ENCODE measurements at places on chromosomes 13 and 19. TPM values are rescaled to one million over a fixed set of nuclear protein-coding genes. Genes with fewer than 3 reads are reported as not detected.

The SLAIN1 gene
- total RNA-seq: not detected

The ATP4B gene
- not detected for total RNA-seq

DNA sequence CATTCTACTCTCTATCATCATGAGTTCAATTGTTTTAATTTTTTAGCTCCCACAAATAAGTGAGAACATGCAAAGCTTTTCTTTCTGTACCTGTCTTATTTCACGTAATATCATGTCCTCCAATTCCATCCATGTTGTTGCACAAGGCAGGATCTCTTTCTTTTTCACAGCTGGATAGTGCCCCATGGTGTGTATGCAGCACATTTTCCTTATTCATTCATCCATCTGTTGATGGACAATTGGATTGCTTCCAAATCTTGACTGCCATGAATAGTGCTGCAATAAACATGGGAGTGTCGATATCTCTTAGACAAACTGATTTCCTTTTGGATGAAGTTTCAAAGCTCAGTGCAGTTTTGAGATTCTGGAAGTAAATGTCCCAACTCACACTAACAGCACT is 326.9 kb downstream of the FGF9 start:
- DNase-seq: no peak

GRCh38 chr19:54160182-54160811 is 776 bp upstream of the LENG1 start:
- DNase-seq: peak; percentile 35

- DNase-seq: peak; percentile 25
Measured at GRCh38 chr13:95355494-95355893, 54.2 kb upstream of the ABCC4 start.

The PSG11 gene
- not detected for total RNA-seq

- DNase-seq: no peak
Measured at GRCh38 chr13:82739881-82740280, 1142.4 kb downstream of the SLITRK1 start.

DNA sequence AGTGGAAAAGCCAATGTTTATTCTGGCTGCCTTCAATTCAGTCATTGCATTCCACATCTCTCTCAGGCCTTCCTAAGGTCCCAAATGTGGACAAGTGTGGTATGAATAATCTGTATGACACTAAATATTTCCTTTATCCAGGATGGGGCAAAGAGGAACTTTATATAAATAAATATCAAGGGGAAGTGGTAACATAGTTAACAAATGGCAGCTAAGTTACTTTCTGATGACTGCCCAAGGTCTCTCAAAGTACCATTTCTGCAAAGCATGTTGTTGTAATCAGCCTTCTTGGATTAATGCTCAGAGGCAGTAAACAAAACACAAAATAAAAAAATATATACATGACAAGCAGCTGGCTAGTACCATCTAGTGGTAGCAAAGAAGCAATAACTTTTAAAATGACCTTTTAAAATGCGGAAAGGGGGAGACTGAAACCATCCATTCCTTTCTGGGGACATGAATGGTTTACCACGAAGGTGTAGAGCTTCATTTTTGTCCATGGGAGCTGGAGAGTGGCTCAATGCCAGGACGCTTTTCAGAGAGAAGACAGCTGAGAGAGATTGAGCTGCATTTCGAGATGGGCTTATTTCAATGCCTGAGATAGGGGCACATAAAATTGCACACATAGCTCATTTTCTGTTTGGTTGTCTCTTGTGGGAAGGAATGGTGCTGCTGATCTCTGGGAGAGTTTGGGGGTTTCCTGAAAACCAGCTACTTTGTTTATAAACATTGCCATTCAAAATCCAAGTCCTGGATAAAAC is 259.2 kb downstream of the RFC3 start:
- DNase-seq: peak; percentile 16

DNA sequence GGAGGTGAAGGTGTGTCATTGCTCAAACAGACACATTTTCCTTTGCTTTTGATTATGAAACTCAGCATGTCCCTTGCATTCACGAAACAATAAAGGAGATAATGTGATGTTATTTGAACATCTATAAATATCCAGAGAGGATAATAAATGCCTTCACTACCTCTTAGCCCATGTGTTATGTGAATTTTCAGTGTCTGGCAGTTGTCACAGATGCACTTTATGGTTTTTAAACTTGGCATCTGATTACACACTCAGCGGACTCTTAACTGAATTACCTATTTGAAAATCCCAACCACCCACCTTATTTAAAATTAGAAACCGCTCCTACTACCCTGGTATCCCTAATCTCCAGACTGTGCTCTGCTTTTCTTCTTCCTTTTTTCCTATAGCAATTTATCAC is 254.2 kb downstream of the COG6 start:
- DNase-seq: no peak

The FUT3 gene
- 0.88 TPM for total RNA-seq

DNA sequence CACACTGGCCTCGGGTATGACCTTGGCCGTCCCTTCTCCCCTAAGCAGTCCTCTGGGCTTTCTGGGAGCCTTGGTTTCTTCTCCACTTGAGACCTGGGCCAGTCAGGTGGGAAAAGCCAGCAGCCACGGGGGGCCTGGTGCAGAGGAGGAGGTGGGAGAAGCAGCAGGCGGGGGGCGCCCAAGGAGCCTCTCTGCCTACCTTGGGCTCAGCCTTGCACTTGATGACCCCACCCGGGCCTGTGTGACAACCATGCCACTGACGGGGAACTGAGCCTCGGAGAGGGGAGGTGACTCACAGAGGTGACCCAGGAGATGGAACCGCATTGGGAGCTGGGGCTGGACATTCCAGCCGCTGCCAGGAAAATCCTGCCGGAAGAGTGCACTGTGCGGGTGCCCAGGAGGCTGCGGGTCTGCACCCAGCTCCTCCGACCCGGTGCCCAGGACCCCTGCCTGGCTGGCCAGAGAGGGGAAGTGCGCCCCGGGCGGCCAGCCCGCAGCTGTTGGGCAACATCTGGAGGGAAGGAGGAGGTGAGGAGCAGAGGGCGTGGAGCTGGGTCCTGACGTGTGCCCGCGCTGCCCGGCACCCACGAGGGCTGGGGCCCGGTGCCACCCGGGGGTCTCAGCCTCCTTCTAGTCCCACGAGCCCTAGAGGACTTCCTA is 23.4 kb upstream of the SLC7A10 start:
- DNase-seq: no peak

The UBE2L5 gene
- total RNA-seq: not detected

The DNAJB1 gene
- total RNA-seq: 182 TPM

The NLRP9 gene
- total RNA-seq: not detected

DNA sequence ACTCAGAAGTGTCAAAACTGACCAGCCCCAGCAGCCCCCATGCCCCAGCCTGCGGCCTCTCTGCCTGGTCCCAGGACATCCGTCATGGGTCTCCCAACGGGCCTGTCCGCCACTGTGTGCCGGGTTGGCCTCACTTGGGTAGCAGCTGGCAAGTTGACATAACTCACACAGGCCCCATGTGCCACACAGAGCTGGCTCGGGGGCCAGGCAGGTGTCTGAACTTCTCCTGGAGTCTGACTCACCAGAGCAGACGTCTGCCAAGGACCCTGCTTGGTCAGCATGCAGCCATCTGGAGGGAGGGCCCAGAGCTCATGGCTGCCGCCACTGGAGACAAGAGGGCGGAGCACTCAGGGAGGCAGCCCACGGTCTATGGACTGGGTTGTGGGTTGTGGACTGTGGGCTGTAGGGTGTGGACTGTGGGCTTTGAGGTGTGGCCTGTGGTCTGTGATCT is 32.0 kb upstream of the TMEM255B start:
- peak; percentile 37 for DNase-seq

The KLK10 gene
- total RNA-seq: 74.0 TPM

The C19orf85 gene
- total RNA-seq: not detected

DNA sequence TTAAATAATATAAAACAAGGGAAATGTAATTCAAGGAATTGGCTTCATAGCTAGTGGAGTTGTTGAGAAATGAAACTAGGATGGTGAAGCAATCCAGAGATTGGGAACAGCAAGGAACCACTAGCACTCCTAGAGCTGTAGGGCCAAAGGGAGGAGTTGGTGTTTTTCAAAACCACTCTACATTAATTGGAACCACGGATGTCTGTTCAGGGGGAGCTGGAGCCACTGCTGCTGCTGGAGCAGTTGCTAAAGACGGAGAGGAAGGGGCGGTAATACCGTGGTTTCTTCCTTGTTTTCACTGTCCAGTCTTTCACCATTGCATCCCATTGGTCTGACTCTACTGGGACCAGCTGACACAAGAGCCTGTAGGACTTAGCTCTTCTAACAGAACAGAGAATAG is 8.5 kb downstream of the DNAJC15 start:
- DNase-seq: no peak

DNA sequence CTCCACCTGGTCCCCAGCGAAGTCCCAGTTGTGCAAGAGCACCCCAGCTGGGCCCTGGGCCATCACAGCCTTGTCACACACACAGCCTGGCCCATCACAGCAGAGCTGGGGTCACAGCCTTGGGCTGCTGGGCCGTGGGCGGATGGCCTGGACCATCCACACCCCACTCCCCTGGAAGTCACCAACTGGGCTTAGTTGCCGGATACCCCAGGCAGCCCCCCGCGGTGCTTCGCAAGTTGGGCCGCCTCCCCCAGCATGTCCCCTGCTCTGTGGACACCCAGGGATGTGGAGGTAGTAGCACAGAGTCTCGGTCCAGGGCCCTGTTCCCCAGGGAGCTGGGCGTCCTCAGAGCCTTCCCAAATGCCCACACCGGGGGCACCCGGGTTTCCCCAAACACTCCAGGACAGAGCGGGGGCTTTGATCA is 4.5 kb upstream of the ZNF554 start:
- DNase-seq: no peak

DNA sequence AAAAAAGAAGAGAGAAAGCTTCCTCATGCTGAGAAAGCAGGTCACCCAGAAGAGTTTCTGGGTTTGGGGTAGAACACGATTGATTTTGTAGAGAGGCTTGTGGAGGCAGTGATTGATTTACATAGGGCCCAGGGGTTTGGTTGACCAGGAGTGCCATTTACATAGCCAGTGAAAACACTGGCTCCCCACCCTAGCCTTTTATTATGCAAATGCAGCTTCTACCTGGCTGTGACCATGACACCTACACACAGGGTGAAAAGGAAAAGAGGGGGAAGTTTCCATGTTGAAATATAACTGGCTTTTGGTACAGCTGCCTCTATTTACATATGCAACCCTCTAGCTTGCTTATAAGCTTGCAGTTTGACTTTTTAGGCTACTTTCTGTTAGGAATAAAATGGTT is 62.0 kb downstream of the ZNF100 start:
- no peak for DNase-seq

The SOX1 gene
- not detected for total RNA-seq

The FLT1 gene
- total RNA-seq: not detected

- DNase-seq: peak; percentile 96
Measured at GRCh38 chr19:48925240-48925843, 8.2 kb upstream of the DHDH start.

The SSC5D gene
- total RNA-seq: 0.50 TPM

GRCh38 chr13:73335944-73336343 is 277.1 kb downstream of the KLF5 start:
- DNase-seq: no peak

The PROZ gene
- not detected for total RNA-seq

- peak; percentile 35 for DNase-seq
Measured at GRCh38 chr13:72208112-72208645, 341.2 kb upstream of the DACH1 start.

GRCh38 chr13:80083853-80084676 is 256.9 kb downstream of the SPRY2 start:
- DNase-seq: peak; percentile 61

- DNase-seq: no peak
Measured at GRCh38 chr19:50910722-50911121, 473 bp downstream of the KLK4 start.

- no peak for DNase-seq
Measured at GRCh38 chr13:34879851-34880250, 62.2 kb upstream of the NBEA start.

- DNase-seq: peak; percentile 29
Measured at GRCh38 chr19:30719189-30719998, 347.2 kb downstream of the ZNF536 start.

The NAPSA gene
- total RNA-seq: 1.3 TPM

Data from mammary epithelial cell (primary cell).